Fibroblast of the aortic adventitia (primary cell): ENCODE measurements at places on chromosomes 5 and 9.

- peak; percentile 40 for DNase-seq
These were observed 960 bp downstream of the CANX start for GRCh38 chr5:179699616-179700237.

- DNase-seq = no peak
These were observed 131.3 kb upstream of the NR3C1 start for GRCh38 chr5:143534761-143535154.

DNA sequence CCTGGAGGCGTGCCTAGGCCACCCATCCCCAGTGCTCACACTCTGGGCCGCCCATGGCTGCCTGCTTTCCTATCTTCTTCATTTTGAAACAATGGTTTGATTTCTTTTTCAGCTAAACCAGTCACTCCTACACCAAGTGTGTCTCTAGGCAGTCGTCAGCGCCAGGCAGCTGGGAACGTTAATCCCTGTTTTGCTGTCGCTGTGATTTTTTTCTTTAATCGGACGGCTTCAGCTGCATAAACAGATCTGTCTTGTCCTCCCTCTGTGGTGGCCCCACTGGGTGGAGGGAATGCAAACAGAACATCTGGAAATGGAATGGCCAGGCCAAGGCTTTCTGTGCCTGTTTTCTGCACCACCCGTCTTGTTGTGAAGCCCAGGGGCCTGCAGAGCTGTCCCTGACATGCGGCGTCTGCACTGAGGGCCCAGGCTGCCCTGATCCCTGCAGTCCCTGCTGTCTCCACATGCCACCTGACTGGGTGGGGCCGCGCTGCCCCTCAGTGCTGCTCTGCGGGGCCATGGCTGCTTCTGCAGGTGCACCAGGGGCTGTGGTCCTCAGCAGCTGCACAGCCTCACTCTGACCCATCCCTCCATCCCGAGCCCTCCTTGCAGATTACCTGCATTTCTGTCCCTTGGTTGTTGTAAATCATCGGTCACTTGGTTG is 51.5 kb downstream of the WNK2 start:
- DNase-seq = no peak

DNA sequence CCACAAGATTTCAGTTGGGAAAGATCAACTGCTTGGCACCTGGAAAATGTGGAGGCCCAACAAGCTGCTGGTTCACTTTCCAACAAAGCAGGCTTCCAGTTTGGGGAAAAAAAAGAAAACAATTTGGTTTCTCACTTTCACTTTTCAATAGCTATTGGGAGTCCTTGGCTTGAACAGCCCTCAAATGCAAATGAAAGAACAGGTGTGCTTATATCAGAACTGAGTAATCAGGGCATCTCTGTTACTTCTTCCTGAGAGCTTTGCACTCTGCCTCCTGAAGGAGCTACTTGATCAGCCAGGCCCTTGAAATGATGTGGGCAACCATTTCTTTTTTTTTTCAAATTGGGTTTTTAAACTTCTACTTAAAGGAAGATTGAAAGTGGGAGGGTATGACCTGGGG is 73.5 kb downstream of the MFAP3 start:
- DNase-seq = no peak

DNA sequence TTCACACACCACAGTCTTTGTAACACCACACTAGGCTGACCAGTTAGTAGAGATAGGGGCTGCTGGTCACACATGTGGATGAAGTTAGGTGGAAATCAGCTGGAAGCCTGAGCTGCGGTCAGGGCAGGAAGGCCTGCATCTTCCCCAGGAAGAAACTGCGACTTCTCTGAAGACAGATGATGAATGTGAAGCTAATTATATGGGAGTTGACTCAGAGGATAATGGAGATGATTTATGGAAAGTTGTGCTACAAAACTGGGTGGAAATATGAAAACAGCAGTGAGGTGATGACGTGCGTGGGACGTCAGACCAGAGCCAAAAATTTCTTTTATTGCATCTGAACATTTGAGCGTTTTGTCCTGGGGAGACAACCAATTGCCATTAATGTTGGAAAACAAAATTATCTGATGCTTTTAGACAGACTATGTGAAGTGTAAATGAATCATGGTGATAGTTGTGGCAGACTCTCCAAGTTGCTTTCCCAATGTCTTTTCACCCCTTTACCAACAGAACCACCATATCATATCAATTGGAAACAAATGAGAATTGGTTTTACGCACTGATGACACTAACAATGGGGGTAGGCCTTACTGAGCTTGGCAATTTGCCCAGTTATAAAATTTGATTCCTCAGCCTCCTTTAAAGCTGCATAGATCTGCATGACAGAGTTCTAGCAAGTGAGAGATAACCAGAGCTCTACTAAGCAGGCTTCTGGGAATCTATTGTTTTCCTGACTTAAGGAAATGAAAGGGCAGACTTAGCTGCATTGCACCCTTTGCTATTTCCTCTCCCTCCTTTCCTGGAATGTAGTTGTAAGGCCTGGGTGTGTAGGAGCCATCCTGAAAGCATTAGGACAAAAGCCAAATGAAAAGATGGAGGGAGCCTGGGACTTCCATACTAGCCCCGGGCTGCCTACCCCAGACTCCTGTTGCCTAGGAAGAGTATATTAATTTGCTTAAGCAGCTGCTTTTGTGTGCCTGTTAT is 84.0 kb downstream of the RAB3C start:
- no peak for DNase-seq

- no peak for DNase-seq
These were observed 159.7 kb upstream of the SNX2 start for GRCh38 chr5:122615146-122615545.

GRCh38 chr5:9789777-9790176 is 159.6 kb upstream of the TAS2R1 start:
- DNase-seq = peak; percentile 10

DNA sequence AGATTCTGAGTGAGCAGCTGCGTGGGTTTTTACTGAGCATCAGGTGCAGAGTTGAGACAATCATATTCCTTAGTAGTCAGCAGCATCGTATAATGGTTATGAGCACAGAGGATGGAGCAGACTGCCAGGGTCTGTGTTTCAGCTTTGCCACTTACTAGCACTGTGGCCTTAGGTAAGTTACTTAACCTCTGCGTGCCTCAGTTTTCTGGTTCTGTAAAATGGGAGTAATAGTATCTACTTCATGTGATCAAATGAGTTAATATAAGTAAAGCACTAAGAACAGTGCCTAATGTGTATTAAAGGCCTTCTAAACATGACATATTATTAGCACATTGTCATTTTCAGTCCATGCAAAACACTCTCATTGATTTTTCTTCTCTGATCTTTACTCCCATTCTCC is 4.8 kb upstream of the BTF3 start:
- DNase-seq = no peak

- DNase-seq = peak; percentile 49
These were observed 19.4 kb downstream of the IPO11 start for GRCh38 chr5:62431735-62432620.

GRCh38 chr9:104177003-104177611 is 83.0 kb downstream of the SMC2 start:
- DNase-seq = peak; percentile 66

DNA sequence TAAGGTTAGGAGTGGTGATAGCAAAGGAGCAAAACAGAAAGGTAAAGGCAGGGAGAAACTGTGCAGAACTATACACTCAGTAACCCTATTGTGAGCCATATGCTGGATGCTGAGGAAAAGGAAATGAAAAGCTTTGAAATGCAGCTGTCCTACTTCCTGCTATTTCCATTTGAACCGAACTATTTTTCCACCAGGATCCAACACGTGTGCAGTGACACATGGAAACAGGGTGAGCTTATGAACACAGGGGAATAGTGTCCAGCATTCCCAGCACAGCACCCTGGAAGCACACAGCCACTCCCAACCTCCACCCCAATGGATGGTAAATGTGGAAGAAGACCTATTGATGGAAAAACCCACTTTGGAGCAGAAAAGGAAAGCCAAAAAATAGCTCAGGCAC is 69.0 kb upstream of the SLC12A2 start:
- DNase-seq = no peak

DNA sequence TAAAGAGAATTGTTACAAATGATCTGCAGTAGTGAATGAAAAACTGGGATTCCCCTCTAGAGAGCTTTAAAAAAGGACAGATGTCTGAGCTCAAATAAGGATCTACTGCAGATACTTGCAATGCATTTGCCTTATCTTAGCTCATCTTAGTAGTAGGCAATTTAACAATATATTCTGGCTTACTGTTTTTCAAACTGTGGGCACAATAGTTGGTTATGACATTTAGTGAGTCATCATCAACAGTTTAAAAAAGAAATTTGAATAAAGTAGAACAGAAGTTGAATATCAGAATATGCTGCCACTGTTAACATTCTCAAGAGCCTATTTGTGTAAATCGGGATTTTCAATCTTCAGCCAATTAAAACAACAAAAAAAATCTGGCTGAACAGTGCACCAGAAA is 6.7 kb upstream of the CAST start:
- DNase-seq = peak; percentile 46

- no peak for DNase-seq
These were observed 398.8 kb downstream of the NFIB start for GRCh38 chr9:13915131-13915530.

DNA sequence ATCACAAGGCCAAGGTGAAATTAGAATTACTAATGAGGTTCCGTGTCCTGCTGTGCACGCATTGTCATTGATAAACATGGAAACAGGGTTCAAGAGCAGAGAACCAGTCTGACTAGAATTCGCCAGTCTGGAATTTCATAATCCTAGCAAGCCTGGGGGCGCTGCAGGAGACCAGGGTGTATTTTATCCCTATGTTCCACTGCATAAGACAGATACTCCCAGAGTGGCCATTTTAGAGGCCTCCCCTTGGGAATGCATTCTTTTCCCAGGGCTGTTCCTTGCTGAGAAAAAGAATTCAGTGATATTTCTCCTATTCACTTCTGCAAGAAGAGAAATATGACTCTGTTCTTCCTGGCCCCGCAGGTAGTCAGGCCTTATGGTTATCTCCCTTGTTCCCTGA is 1387.7 kb downstream of the MAT2B start:
- DNase-seq = no peak

DNA sequence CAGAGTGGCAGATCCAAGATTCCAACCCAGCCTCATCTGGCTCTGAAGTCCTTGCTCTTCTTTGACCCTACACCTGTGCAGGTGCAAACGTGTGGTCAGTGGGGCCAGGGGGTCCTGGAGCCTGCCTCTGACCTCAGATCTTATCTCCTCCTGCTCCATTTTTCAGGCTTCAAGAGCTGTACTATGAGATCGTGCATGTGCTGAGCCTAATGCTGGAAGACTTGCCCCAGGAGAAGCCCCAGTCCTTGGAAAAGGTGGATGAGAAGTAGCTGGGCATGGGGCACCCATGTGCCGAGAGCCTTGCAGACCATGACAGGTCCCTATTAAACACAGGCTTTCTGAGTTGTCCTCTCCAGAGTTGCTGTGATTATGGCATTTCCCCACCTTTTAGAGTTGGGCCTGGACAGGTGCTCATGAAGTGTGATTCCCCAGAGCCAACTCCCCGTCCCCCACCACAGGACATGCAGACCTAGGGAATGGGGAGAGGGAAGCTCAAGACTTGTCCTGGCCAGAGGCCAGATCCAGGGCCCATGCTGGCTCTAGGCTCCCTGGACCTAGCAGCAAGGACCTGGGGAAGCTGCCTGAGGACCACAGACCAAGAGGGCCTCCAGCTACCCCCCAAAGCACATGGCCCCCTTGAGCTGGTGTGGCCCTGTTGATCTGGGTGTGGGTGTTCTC is 22.5 kb downstream of the PITX1 start:
- DNase-seq = no peak

- DNase-seq = no peak
These were observed 861.9 kb downstream of the CDH18 start for GRCh38 chr5:19125956-19126713.
